Hair follicular keratinocyte (primary cell): ENCODE measurements at places on chromosomes 2 and 18. TPM values are rescaled to one million over a fixed set of nuclear protein-coding genes. Genes with fewer than 3 reads are reported as not detected.

GAD1 gene
- total RNA-seq = 2.1 TPM in 2 replicates

MAPRE2 gene
- total RNA-seq = 6.2 and 6.7 TPM in 2 replicates

CRACDL gene
- total RNA-seq = 0.23 and 0.80 TPM in 2 replicates

PDCD1 gene
- not detected in 2 replicates for total RNA-seq

AMER3 gene
- not detected in 2 replicates for total RNA-seq

GRHL1 gene
- 2.3 and 10.1 TPM in 2 replicates for total RNA-seq

TRIM43 gene
- not detected in 2 replicates for total RNA-seq

CHRNG gene
- total RNA-seq = not detected in 2 replicates

RAPH1 gene
- total RNA-seq = 13.0 and 20.0 TPM in 2 replicates

RNU2-63P gene
- under 0.01 TPM in 1 of 2 replicates, not detected in the other for total RNA-seq

ALPP gene
- total RNA-seq = not detected in 2 replicates

ZNF142 gene
- total RNA-seq = 10.9 and 13.1 TPM in 2 replicates

AKAIN1 gene
- not detected in 2 replicates for total RNA-seq

KRTCAP3 gene
- total RNA-seq = 29.4 and 52.9 TPM in 2 replicates

SIX3 gene
- total RNA-seq = not detected in 2 replicates

RIT2 gene
- not detected in 2 replicates for total RNA-seq

G6PC2 gene
- not detected in 2 replicates for total RNA-seq

MAPK4 gene
- not detected in 2 replicates for total RNA-seq

LYG1 gene
- total RNA-seq = 0.23 TPM in 1 of 2 replicates, not detected in the other

PXDN gene
- total RNA-seq = 65.5 and 133 TPM in 2 replicates

NT5DC4 gene
- not detected in 2 replicates for total RNA-seq

ALPI gene
- not detected in 2 replicates for total RNA-seq

PTPN2 gene
- 35.4 and 47.3 TPM in 2 replicates for total RNA-seq

LYPD6B gene
- total RNA-seq = 1.9 and 4.9 TPM in 2 replicates

SERPINB3 gene
- 9.4 and 14.8 TPM in 2 replicates for total RNA-seq

DIPK1C gene
- total RNA-seq = not detected in 2 replicates

SIX2 gene
- total RNA-seq = 0.08 TPM in 1 of 2 replicates, not detected in the other

C2orf66 gene
- total RNA-seq = not detected in 2 replicates

ARHGEF4 gene
- 34.5 and 36.1 TPM in 2 replicates for total RNA-seq

TUBA3D gene
- total RNA-seq = not detected in 2 replicates

SRBD1 gene
- total RNA-seq = 13.0 and 13.5 TPM in 2 replicates

GALR1 gene
- not detected in 2 replicates for total RNA-seq

TUBA3E gene
- total RNA-seq = not detected in 2 replicates

CDH7 gene
- total RNA-seq = not detected in 2 replicates

LDAH gene
- 9.2 and 9.9 TPM in 2 replicates for total RNA-seq

UNC80 gene
- under 0.01 TPM in 1 of 2 replicates, not detected in the other for total RNA-seq

ATG9A gene
- total RNA-seq = 36.9 and 40.2 TPM in 2 replicates

DHX57 gene
- total RNA-seq = 11.2 and 12.0 TPM in 2 replicates

CIDEA gene
- total RNA-seq = 3.9 and 6.5 TPM in 2 replicates

LAMA3 gene
- total RNA-seq = 608 and 1,811 TPM in 2 replicates

ANKRD30B gene
- total RNA-seq = not detected in 2 replicates

STARD7 gene
- total RNA-seq = 75.4 and 120 TPM in 2 replicates

OXER1 gene
- not detected in 2 replicates for total RNA-seq

UGT1A4 gene
- not detected in 2 replicates for total RNA-seq

CYTIP gene
- total RNA-seq = not detected in 2 replicates

TTC21B gene
- total RNA-seq = 9.7 and 15.6 TPM in 2 replicates

HOXD13 gene
- not detected in 2 replicates for total RNA-seq
